ENCODE measurements at places on chromosomes 13 and 19. TPM values are rescaled to one million over a fixed set of nuclear protein-coding genes. Genes with fewer than 3 reads are reported as not detected.

The FGF14 gene
- 0.34 TPM for total RNA-seq

The CCDC8 gene
- 0.22 TPM for total RNA-seq

The UQCRFS1 gene
- total RNA-seq, result 29.4 TPM

The ZNF177 gene
- total RNA-seq, result 0.76 TPM

The IQCN gene
- 0.22 TPM for total RNA-seq

The GJB2 gene
- total RNA-seq, result not detected

The CRX gene
- total RNA-seq, result not detected

The NDUFA13 gene
- 256 TPM for total RNA-seq

The DPF1 gene
- total RNA-seq, result under 0.01 TPM

The C1QTNF9B gene
- total RNA-seq, result not detected

The GNG7 gene
- total RNA-seq, result 1.4 TPM

The FXYD1 gene
- not detected for total RNA-seq

Measured in dermis lymphatic vessel endothelial cell (primary cell).